ENCODE measurements at places on chromosomes 5 and 9.

- no peak for DNase-seq
Measured at GRCh38 chr9:95014917-95015316, 288.4 kb downstream of the AOPEP start.

- DNase-seq = no peak
Measured at GRCh38 chr9:38066914-38067858, 1.8 kb downstream of the SHB start.

DNA sequence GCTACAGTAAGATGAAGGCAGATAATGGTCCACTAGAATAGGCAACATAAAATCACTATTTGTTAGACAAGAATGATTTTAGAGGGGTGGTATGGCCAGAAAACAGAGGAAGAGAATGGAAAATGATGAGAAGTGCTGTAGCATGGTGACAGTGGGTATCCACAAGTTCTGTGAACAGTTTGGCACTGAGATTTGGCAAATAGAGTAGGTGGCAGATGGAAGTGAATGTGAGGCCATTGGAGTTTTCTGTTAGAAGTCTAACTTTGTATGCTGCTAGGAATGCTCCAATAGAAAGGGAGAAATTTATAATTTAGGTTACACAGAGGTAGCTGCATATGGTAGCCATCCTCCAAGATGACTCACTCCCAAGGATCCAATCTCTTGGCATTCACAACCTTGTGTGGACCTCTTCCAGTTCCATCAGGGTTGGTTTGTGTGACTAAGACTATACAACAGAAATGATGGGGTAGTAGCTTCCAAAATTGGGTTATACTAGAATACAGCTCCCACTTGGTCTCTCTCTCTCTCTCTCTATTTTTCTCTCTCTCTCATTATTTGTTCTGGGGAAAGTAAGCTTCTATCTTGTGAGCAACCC, 646.9 kb upstream of the ZNF608 start:
- no peak for DNase-seq

GRCh38 chr5:120509053-120509452, 45.0 kb downstream of the PRR16 start:
- no peak for DNase-seq

- DNase-seq = no peak
Measured at GRCh38 chr9:114258866-114259797, 63.8 kb upstream of the ORM1 start.

- DNase-seq = no peak
Measured at GRCh38 chr5:33539212-33539611, 98.4 kb downstream of the TARS1 start.

DNA sequence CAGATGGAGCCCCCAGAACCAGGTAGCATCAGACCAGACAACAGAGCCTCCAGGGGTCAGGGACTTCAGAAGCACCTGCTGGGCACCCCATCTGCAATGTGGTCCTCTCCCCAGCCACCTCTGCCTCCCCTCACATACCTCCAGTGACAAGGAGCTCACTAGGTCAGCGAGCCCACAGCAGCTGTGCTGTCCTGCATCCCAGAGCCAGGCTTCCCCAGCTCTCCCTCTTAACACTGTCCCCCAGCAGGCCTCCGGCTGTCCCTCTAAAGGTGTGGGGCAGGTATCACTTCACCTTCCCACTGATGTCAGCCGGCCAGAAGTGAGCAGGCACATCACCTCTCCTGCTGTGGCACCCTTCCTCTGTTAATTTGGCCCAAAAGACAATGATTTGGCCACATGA, 83.6 kb downstream of the LMX1B start:
- no peak for DNase-seq

DNA sequence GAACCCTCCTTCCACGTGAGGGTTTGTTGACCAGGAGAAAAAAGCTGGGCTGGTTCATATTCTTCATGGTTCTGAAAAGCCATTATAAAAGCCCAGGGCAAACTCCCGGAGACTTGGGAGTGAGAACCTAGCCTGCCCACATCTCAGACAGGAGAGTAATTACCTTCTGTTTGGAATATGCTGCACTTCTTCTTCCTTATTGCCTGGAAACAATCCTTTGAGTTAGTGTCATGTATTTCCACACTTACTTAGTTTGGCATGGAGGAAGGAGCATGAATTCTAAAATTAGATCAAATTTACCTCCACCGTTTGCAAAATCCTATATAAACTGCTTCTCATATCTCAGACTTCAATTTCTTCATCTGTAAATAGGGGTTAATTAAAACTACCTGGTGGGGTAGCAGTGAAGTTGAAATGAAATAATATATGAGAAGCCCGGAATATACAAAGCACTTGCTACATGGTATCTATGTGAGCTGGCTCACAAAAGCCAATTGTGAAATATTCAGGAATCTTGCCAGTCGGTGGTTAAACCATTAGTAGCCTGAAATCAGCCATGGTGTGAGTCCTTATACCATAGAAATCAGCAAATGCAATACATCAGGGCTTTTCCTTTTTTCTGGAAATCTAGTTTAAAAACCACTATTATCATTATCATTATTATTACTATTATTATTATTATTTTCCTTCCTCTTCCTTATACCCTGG, 140.0 kb upstream of the RAD23B start:
- DNase-seq = no peak

DNA sequence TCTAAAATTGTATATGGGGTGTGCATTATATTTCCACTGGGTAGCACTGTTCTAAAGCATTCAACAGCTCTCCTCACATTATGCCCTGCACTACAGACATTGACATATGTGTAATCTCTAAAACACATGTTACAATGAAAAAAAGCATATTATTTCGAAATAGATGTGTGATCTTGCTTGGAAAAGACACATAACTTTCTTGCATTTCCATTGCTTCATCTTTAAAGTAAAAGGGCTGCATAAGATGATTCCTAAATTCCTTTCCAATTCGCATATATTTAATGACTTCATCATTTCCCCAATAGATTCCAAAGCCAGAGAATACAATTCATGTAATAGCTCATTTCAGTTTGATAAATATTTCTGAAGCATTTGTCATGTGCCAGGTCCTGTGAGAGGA, 566.9 kb downstream of the PDE4D start:
- DNase-seq = no peak

DNA sequence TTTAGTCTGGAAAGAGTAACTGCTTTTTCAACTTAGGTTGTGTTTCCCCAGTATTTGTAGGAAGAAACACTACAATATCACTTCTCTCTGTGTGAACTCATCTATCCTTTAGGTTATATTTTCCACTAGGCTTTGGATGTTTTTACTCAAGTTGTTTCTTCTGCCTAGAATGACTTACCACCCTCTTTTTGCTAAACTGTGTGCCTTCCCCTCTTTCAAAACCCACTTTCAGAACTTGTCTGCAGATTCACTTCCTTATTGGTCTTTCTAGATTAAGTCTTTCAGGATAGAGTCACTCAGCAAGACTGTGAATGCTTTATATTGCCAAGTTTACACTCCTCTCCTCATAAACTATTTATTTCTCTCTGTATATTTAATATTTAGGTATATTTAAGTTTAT, 14.2 kb upstream of the CAST start:
- DNase-seq = no peak

- no peak for DNase-seq
Measured at GRCh38 chr5:107551088-107551487, 119.6 kb downstream of the EFNA5 start.

GRCh38 chr5:72556351-72557166, 49.3 kb upstream of the ZNF366 start:
- no peak for DNase-seq

DNA sequence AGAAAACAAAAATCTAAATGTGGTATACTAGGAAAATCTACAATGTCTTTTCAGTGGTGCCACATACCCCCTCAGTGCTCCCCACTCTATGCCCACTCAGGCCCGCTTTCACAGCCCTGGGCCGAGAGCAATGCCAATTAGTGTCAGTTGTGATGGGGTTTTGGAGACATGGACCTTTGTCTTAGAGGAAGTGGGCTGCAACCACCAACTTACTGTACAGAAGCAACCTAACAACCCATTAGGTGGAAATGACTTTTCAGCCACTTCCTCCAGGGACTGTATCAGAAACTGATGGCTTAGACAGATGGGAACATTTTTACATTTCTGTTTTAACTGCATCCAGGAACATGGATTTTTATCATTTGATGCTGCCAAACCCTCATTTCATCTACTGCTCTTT, 268.0 kb downstream of the BNC2 start:
- DNase-seq = no peak

DNA sequence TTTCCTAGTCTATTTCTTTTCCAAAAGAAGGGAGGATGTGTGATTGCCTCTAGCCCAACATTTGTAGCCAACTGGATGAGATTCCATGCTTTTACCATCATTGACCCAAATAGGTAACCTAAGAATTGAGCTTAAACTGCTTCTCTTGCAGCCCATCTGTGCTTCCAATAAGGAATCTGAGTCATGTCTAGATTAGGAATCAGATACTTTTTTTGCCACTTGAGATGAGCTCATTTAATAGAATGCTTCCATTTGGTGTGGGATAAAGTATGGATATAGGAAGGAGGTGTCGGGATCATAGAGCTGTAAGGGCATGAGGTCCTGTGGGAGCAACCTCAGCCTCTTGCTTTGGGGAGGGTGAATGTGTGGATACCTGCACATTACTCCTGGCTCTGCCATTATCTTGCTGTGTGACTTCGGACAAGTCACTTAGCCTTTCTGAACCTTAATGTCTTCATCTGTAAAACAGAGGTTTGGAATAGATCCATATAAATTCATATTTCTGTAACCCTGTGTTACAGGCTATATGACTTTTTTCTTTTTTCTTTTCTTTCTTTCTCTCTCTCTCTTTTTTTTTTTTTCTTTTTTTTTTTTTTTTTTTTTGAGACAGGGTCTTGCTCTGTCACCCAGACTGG, 56.2 kb downstream of the MAP1B start:
- DNase-seq = no peak

DNA sequence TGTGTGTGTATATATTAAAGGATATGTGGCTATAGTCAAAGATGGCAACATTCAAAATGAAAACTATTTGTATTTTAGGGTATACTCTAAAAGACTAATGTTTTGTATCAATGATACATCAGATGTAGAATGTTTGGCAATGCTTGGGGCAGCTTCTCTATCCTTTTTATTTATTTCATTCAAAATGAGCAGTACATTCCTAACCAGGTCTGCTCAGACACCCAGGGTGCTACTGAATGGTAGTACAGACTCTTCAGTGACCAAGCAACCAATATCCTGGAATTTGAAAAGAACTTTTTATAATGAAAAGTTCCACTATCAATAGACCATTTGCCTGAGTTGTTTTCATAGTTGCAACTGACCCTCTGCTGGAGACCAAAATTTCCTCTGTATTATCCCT, 23.9 kb downstream of the MEGF9 start:
- DNase-seq = no peak

All from T-helper 22 cell (primary cell).